Cerebellar nuclear complex (tissue), 1 donor: ENCODE measurements at places on chromosomes 2 and 18.

- no peak for DNase-seq
These were observed 1132.2 kb downstream of the DPP10 start for GRCh38 chr2:115574667-115575066.

GRCh38 chr2:16736633-16737032 is 71.0 kb upstream of the CYRIA start:
- DNase-seq, result no peak

- DNase-seq, result no peak
These were observed 55.1 kb downstream of the DGKD start for GRCh38 chr2:233409286-233409991.

- no peak for DNase-seq
These were observed 3.6 kb downstream of the GALNT3 start for GRCh38 chr2:165790466-165790865.

DNA sequence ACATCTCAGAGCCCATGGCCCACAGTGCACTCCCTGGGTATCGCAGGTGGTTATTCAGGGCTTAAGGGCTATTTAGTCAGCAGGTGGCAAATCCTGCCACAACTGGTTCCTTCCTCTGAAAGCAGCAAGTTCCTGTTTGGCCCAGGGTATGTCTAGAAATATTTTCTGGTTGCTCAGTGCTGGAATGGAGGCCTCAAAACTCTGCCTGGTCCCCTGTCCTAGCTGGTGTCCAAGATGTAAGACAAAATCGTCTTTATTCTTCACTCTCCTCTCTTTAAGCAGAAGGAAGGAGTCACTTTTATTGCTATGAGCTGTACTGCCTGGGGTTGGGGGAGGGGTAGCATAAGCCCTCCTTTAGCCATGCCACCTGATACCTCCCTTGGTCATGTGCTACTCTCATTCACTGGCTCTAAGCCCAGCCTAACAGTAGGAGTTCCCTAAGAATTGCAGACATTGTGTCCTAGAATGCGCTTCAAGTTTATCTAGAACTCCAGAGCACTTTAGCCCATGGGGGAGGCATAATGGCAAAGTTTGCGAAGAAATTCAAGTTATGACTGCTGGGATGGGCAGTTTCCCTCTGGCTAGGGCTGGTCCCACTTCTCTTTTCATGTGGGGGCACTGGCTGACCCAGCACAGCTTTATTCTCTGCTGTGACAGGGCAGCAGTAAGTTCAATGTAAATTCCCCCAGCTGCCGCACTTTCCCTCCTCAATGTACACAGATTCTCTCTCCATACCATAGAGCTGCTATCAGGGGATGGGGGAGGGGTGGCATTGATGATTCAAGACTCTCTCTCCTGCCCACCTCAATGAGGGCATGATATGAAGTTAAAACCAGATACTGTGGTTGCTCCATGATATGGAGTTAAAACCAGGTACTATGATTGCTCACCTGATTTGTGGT is 27.1 kb upstream of the CWC22 start:
- no peak for DNase-seq

DNA sequence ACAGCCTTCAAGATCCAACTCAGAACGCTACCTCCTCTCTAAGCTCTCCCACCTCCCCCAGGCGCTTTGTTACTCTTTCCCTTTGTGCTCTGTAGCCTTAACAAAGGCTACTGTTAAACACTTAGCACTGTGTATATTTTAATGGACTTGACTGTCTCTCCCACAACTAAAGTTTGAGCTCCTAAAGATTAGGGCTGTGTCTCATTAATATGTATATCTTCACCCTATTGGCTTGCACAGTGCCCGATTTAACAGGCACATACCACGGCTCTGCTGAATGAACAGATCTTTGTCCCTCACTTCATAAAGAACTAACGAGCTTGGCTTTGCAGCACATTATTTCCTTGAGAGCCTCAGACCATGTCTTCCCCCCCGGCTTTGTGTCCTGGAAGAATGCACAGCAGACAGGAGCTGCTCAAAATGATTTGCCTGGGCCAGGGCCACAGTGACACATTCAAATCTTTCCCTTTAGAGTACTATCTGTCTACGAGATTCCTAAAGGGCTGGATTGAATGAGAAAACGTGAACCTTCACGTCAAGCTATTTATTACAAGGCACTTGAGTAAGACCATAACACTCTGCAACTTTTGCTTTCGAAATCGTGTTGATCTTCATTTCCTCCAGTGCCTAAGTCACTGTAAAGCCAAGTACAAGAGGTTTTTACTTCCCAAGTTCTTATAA is 22.1 kb downstream of the ABHD3 start:
- DNase-seq, result no peak

DNA sequence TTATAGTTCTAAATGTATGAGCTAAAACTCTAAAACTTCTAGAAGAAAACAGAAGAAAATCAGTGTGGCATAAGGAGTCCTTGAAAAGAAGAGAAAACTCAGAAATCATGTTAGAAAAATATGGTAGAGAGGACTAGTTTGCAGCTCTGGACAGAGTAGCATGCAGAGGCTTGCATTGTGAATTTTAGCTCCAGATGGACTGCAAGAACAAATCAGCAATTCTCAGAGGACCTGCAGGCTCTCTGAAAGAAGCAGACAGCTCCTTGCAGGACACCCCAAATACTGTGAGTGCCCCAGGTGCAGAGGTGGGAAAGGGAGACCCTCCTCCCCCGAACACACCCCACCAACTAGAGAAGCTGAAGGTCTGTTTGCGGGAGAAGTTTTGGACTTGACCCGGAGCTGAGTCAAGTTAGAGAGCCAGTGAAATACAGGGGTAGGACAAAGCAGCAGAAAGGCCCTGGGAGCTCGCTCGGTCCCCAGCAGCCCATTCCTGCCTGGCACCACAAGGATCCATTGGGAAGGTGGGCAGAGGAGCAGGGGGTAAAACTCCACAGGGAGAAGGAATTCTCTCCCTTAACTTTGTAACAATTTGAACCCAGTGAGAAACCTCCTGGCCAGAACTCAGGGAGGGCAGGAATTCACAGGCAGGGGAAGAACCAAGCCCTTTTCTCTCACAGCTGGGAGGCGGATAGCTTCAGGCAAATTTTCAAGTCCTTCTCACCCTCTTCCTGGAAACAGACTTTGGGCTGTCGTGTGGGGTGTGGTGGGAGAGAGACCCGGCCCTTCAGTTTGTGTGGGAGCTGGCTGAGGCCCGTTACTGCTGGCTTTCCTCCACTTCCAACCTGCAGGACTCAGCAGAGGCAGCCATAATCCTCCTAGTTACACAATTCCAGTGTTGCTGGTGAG is 216.2 kb upstream of the SLC35G4 start:
- DNase-seq, result no peak

- no peak for DNase-seq
These were observed 35.3 kb downstream of the SH3RF3 start for GRCh38 chr2:109164311-109164710.

DNA sequence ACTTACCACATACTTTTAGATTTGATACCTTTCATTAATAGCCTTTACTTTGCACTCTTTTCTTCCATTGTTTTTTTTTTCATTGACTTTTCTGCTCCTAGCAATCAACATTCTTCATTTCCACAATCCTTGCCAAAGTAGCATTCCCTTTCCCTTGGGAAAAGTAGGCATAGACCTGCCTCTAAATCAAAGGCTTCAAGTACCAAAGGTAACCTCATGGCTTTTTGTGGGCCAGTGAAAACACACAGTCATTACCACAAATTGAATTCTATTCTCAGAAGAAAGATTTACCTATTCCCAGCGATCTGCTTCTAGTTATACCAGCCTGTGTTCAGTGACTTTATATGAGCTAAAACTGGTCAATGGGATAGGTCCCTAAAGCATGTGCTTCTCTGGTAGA is 109.2 kb downstream of the SOCS6 start:
- no peak for DNase-seq

- no peak for DNase-seq
These were observed 844.9 kb upstream of the CRIM1 start for GRCh38 chr2:35510636-35511035.

GRCh38 chr18:76445275-76445674 is 49.8 kb downstream of the ZNF516 start:
- DNase-seq, result no peak

GRCh38 chr2:127640082-127641072 is 5.6 kb upstream of the GPR17 start:
- no peak for DNase-seq

DNA sequence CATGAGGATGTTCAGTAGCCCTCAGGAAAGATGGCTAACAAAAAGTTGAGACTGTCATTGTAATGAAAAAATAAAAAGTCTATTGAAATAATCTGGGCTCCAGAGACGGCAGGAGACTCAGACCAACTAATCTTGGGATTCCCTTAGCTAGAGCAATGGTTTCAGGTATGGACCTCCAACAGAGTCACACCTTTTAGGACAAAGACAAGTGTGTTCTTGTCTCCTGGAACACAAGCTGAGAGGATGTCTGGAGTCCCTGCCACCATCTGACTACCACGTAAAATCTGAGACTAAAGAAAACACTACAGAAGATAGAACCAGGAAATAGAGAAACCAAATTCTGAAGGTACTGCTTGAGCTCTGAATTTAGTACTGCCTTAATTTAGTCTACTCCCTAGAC is 103.3 kb upstream of the RBBP8 start:
- no peak for DNase-seq

- DNase-seq, result no peak
These were observed 230.1 kb downstream of the SEPTIN10 start for GRCh38 chr2:109383505-109384307.

DNA sequence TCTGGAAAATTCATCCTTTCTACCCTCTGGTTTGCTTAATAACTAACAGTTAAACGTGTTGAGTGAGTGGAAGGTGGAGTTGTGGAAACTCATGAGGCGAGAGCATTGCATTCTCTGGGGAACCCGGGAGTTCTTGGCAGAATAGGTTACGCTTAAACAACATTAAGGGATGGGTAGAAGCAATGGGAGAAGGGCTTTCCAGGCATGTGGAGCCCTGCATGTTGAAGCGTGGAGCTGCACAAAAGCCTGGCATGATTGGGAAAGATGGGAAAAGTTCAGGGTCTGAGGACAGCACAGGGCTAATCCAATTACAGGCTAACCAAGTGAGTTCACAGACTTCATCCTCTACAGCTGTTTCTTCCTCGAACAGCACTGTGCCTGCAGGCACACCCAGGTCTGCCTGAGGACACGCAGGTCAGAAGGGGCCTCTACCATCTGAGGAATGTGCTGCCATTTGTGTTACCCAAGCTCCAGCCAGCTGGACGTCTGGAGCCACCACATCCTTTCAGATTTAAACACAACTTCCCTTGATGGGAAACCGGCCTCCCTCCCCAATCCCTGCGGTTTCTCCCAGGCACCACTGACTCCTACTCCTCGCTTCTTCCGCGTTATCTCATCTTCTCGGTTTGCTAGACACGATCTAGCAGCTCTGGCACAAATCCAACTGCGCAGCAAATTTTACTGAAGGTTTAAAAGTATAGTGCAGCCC is 164.2 kb downstream of the ANTXR1 start:
- no peak for DNase-seq

DNA sequence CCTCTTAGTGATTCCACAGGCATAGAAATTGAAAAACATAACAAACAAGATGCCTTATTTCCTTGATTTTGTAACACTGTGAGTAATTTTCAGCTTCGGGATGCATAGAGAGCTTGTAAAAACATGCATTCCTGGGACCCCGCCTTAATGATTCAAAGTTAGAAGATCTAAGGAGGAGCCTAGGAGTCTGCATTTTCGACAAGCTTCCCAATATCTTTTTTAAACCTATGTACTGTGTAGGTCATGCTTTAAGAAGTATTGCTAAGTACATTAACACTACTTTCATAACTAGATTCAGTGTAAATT is 109.8 kb upstream of the ZNF516 start:
- DNase-seq, result no peak

DNA sequence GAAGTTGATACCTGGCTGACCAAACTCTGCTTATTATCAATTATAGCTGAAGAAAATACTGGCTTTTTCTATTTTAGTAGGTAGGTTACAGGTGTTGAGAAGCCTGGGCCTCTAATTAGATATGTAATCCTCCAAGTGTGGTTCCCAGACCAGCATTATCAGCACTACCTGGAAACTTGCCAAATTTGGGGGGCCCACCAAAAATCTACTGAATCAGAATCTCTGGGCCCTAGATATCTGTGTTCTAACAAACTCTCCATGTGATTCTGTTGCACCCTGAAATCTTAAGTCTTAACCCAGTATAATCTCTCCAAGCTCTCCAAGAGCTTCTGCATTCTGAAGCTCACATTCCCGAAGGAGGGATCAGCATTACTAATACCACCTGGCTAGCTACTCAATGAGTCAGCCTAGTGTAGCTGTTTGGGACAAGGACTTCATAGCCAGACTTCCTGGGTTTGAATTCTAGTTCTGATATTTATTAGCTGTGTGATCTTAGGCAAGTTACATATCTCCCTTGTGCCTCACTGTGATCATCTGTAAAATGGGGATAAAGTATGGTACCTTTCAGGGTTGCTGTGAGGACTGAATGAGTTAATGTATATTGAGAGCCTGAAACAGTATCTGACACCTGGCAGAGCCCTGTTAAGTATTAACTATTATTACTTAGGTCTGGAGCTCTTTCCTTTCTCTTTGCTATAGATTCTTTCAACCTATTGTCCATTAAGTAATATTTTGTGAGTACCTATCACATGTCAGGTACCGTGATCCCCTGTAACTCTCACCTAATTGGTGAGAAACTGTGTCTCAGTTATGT is 94.1 kb upstream of the CD302 start:
- no peak for DNase-seq

DNA sequence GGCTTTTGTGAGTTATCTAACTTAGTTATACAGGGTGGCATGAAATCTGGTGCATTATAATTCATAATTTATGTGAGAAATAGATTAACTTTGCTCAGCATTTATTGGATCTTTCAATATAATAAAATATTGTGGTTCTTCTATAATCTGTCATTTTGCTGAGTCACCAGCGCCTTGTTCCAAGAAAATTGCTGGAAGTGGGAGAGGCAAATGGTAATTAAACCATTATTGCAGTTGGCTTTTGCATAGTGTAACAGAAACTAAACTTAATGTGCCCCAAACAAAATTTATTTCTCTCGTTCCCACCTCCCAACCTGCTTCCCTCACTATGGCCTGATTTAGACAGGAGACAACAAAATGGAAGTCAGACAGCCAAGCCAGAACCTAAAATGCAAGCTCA is 146.3 kb downstream of the GALR1 start:
- no peak for DNase-seq

- no peak for DNase-seq
These were observed 80.0 kb downstream of the GFPT1 start for GRCh38 chr2:69306822-69307578.

DNA sequence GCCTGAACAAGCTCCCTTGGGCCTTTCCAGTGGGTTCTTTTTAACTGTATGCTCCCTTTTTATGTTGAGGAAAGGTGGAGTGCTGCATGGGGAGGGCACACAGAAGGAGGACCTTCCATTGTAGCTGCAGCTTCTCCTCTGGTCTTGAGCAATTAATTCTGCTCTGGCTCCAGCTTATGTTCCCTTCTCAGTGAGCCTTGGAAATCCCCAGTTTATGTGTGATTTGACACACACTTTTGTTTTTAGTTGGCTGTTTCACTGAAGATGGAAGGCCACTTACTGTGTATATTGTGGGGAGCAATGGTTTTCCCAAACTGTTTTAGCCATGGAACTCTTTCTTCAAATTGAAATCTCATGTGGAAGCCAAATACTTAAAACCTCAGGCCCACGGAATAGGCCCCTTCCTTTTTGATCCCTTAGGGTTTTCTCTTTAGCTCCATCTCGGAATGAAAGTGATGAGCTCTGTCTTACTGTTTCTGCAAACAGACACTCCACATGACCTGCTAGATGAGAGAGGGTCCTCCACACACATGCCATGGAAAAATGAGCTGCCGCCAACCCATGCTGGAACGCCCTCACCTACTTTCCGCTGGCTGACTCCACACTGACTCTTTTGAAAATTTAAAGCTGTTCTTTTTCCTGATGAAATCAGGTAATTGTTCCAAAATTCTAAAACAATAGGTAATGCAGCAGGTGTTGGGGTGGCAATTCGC is 280.9 kb upstream of the SIX2 start:
- DNase-seq, result no peak

- no peak for DNase-seq
These were observed at the start of gene SATB2 for GRCh38 chr2:199457147-199458008. TSS of gene SATB2 (minus strand) at chr2:199457939. CDS start at chr2:199456037, 1,902 bp downstream.
